NCI-H1048 (cell line): ENCODE measurements at places on chromosomes 3 and 15.

DNA sequence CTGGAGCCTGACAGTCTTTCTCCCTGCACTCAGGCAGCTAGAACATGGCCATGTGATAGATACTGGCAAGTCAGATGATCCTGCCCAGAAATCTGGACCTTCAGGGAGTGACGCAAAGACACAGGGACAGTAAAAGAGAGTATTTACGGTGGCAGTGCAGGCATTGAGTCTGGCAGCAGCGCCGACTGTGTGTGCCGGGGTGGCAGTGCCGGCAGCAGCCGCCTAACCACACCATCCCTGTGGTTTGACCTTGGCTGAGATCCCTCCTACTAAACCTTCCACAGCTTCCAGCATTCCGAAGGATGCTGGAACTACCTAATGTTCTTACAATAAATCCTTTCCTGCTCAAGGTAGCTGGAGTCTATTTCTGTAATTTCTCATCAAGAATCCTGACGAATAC, 4.6 kb upstream of the TSPAN3 start:
- no peak for DNase-seq

- DNase-seq, result no peak
Observed at GRCh38 chr3:190701096-190701532, 161.4 kb downstream of the GMNC start.

DNA sequence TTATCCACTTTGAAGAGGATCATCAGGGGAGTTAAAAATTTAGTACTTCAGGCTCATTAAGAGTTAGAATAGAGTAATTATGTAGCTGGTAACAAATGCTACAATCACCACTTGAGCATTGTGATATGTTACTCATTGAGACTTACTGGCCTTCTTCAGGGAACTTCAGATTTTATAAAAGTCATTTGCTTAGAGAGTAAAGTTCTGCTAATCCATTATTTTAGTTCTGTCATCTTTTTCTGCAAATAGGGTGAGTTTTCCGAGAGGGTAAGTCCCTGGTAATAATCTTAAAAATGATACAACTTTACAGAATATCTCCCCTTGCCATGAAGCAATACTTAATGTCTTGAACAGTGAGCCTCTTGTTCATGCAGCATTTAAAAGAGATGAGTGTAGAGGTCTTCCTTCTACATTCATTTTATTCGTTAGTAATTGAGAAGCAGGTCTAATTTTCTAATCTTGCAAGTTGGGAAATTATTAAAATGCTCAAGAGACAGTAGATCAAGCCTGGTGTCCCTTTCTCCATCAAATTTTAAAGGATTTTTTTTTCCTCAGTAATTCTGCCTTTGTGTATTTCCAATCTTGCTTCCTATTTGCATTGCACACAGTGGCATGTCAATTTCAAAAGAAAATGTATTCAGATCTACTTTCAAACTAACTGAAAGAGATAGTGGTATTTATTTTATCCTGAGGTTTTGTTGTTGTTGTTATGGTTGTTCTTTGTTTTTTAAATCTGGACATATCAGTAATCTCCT, 52.6 kb downstream of the MBNL1 start:
- no peak for DNase-seq

GRCh38 chr3:189962466-189962865, 158.2 kb downstream of the P3H2 start:
- DNase-seq, result no peak

DNA sequence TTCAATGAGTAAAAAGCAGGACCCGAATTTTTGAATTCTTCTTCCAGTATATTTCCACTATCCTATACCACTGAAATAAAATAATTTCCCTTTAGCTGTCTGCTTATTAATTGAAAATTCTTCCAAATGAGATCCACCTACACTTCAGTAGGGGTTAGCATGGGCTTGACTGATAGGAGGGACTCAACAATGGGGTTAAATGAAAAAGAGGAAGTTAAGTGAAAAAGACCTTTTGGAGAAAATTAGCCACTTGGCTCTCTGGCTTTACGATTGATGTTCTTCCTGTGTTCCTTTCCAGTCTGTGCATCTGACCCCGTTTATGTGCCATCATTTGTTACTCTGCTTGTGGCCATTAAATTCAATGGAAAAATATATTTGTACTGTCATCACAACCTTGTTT, 54.0 kb upstream of the GCNT3 start:
- no peak for DNase-seq

GRCh38 chr3:11290743-11291680, 18.8 kb downstream of the ATG7 start:
- DNase-seq, result no peak

- DNase-seq, result no peak
Observed at GRCh38 chr15:41888662-41889253, 5.1 kb downstream of the SPTBN5 start.

DNA sequence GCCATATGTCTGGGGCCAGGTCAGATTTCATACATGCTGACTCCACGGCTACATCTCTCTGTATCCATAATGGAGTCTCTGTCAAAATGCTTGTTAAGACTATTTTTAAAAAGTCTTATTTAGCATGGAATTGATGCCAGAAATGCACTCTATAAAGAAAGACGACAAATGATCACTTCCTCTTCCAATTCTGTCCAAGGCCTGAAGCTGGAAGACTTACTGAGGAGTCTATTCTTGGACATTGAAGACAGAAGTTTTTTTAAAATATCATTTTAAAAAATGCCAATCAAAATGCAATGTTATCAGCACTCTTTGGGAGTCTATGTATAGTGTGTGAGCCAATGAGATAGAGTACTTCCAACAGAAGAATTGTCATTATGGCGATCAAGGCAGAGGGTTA, 27.9 kb upstream of the NMNAT3 start:
- no peak for DNase-seq

GRCh38 chr3:100753846-100754245, 44.6 kb downstream of the TFG start:
- DNase-seq, result no peak

GRCh38 chr3:10926811-10927521, 65.6 kb upstream of the SLC6A1 start:
- no peak for DNase-seq

DNA sequence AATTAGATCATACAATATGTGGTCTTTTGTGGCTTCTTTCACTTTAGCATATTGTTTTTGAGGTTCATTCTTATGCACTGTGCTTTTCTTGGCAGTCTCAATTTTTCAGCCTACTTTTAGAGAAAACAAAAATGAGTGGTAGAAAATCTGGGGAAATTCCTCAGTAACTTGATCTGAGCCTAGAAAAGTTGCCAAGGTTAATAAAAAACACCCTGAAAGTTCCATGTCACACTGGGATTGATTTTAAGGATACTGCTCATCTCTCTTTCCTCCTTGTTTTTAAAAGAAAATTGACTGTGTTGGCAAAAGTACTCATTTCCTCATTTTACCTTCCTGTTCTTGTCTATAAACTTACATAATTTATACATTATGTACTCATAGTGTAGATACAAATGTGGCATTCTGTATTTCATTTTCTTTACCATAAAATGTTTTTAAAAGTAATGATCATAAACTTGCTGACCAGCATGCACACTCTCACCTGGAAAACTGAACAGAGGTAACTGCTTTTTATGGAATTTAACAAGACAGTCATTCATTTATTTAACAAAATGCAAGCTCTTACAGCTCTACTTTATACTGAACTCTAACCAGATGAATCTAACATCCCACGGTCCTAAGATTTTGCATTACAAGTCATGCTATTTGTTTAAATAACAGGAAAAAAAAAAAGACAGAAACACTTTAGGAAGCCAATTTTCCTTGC, 28.6 kb upstream of the SH3BP5 start:
- no peak for DNase-seq

DNA sequence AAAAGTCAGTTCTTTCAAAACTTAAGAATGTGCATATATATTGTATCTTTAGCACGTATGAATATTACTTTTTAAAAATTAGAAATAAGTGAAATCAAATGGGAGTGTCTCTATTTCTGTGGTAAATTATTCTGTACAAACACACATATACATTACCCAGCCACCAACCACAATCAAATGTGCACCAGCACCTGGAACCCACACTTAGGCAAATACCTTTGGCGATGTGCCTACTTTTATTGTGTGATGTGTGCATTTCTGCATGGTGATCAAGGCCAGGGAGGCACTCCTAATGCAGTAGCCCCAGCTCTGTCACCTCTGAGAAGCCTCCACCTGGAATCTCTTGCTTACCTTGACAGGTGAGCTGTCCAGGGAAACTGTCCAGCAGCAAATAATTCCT, 76.9 kb downstream of the PIK3R4 start:
- no peak for DNase-seq

DNA sequence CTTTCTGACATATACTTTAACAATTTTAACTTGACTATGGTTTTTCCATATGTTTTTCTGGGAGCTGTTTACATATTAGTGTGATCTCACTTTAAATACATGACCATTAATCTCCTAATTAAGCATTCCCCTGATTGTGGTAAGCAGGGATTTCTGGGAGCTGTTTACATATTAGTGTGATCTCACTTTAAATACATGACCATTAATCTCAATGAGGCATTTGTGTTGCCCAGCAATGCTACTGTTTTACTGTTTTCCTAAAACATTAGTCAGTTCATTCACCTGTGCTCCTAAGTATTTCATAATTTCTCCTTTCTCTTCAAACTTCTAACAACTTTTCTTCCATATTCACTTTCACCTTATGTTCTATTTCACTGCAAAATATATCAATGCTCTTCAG, 3.6 kb upstream of the GRAMD1C start:
- DNase-seq, result no peak

DNA sequence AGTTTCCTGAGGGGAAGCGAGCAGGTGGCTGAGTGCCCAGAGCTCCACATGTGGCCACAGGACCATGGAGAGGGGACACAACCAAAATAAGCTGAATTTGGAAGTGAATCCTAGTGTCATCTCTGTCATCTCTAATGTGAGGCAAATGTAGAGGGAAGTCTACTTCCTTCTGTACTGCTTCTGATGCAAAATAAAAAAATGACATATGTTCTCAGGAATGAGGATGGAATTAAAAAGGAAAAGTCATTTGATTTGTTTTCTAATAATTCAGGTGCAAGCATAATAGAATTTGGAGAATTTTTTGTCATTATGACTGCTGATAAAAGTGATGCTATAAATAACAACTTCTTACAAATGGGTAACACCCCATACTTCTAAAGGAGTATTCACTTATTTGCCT, 59.5 kb upstream of the POU1F1 start:
- DNase-seq, result no peak

GRCh38 chr3:188236271-188236670, 82.3 kb downstream of the LPP start:
- DNase-seq, result no peak
